ENCODE measurements at places on chromosomes 5 and 9.

GRCh38 chr5:149999866-150000255, 593 bp downstream of the TIGD6 start:
- no peak for DNase-seq

GRCh38 chr5:58738336-58738735, 155.5 kb downstream of the RAB3C start:
- DNase-seq: no peak

DNA sequence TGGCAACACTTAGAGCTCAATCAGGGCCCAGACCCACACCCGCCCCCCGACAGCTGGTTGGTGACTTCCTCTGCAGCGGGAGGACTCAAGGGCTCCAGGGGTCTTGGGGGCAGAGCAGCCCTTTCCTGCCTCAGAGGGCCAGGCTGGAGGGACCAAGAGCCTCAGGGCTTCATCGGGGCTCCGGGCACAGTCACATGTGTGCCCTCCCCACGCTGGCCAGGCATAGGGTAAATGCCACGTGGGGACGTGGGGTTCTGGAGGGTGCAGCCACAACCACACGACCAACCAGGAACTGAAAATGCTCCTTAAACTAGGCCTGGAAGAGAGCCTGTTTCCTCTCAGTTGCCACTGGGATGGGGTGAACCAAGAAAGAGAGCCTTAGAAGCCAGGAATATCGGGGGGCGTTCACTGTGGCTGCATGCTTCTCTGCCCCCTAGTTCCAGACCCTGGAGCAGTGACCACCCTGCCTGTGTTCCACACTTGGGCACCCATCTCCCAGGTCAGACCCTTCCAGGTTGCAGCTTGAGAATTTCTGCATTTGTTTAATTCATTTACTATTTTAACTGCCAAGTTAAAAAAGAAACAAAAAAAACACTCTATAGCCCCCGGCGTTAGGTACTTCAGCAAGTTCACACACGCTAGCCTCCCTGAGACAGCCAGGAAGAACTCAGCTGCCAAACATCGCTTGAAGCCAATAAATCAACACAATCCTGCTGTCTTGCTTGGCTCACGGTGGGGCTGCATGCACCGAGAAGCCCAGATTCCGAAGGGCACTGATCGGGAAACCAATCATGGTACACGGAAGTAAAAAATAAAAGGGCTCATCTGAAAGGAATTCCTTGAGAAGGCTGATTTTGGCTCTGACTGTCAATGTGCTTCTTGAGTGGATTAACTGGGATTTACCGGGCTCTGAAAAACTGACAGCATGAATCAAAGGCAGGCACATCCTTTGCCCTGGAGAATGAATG, 56.1 kb upstream of the PHYKPL start:
- no peak for DNase-seq

DNA sequence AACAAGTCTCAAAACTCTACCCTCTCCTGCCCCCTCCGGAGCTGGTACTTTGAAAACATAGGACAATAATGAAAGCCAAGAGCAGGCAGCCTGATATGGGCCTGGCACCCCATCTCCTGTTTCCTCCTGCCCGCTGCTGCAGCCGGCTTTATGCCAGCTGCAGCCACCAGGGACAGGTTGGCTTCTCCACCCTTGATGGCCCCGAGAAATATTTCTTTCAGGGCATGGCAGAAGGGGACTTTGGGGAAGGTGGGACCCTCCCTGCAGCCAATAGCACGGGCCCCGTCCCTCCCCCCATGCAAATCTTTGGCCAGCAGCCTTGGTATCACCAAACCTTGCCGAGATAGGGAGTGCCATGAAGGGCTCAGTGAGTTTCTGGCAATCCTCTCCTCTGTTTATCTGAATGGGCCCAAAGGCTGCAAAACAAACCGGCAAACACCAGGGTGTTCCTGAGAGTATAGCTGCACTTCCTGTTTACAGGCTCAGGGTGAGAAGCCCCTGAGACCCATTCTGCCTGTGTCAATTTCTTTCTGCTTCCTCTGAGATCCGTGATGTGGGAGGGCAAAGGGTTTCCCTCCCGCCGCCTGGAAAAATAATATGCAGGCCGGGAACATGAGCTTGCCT, 73.4 kb upstream of the BOD1 start:
- no peak for DNase-seq

GRCh38 chr5:10233505-10233904, 16.2 kb downstream of the ATPSCKMT start:
- peak; percentile 48 for DNase-seq

- no peak for DNase-seq
These were observed 174.5 kb upstream of the PITX1 start for GRCh38 chr5:135208555-135208902.

DNA sequence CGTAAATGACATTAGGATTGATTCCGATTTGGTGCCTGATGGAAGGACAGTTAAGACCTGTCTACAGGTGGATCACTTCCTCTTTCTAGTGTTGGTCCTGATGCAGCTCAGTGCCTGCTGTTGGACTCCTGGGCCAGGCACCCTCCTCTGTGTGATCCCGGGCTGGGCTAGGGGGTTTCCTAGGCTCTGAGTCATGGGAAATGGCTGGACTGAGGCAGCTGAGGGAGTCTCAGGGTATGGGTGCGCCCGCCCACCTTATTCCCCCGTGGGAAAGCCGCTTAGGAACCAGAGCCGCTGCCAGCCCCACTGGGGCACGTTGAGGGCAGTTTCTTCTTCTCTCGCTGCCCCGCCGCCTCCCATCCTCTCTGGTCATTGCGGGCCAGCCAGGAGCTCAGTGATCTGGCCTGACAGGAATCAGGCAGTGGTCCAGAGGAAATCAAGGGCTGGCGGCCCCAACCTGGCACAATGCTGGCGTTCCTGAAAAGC, 12.9 kb downstream of the TCF7 start:
- DNase-seq: no peak

GRCh38 chr9:137435381-137435891, 5.7 kb downstream of the ENTPD8 start:
- DNase-seq: no peak

GRCh38 chr5:51043745-51044144, 339.5 kb upstream of the ISL1 start:
- no peak for DNase-seq

DNA sequence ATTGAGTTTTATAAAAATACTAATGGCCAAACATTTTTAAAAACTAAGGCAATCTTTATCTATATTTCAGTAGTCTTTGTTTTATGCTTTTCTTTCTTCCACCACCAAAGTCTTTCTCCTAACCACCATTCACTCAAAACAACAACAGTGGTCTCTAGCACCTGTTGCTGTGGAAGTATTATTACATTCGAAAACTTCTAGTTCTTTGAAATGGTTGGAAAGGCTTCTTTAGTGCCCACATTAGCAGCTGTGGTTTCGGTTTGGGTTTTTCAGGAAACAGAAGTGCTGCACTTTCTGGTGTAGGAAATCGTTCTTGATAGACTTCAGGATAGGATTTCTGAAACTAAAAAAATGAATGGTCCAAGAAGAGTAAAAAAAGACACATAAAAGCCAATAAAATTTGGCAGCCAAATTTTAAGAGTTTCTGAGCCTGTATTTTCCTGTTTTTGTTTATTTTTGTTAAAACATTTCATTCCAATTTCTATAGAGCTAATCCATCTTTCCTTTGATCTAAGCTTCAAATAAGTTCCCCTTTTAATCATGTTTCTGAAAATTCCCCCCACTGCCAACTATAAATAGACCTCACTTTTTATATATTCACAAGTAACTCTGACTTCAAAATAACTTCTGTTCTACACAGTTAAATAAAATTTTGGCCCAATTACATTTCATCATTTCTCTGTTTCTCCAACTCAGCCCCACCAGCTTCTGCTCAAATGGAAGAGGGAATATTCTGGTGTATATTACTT, 102.2 kb downstream of the DEPDC1B start:
- DNase-seq: no peak

Measured in neural crest cell (in vitro differentiated cells).